Trophoblast cell (in vitro differentiated cells and primary cell): ENCODE measurements at places on chromosomes 11 and 22.

DNA sequence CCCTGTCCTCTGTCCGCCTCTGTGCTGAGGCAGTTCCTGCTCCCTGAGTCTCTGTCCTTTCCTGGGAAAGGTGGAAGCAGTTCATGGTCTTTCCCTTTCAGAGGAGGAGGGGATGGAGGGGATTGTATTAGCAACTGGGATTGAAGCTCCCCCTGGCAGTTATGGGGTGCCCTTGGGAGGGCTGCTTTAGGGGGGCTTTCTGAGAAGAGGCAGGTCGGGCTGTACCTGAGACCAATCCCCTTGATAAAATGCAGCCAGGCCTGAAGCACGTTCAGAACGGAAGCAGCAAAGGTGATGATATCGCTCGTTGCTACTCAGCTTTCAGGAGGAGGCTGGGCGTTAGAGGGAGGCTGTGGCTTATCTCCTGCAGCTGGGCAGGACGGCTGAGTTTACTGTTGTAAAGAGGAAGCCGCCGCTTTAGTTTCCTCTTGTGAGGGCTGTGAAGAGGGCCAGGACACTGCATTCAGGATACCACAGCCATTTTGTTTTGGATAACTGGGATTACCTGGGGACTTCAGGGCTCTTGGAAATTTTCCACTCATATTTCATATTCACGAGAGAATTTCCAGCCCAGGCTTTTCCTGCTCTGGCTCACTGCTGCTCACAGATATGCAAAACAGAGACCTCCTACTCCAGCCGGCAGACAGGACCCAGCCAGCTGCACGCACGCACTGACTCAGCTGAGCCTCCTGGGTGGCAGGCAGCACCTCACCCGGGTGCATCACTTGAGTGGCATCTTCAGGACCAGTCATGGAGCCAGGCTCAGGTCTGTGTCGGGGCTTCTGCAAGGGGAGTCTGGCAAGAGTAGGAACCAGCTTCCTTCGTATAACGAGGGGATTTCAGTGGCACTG, 798 bp downstream of the AMPD3 start:
- DNase-seq = peak; percentile 68

DNA sequence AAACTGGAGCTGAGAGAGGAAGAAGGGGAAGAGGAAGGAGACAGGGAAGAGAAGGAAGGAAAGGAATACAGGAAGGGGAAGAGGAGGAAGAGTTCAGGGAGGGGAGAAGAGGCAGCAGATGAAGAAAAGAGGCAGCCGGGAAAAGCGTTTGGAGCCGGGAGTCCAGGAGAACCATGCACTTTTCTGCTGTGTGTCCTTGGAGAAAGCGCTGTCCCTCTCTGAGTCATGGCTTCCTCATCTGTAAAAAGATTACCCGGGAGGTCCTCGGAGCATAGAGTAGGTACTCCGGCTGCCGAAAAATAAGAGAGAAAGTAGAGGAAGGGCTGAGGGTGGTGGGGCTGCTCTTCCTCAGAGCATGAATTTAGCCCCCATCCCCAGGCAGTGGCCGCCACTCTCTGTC, 226.9 kb downstream of the MN1 start:
- no peak for DNase-seq

DNA sequence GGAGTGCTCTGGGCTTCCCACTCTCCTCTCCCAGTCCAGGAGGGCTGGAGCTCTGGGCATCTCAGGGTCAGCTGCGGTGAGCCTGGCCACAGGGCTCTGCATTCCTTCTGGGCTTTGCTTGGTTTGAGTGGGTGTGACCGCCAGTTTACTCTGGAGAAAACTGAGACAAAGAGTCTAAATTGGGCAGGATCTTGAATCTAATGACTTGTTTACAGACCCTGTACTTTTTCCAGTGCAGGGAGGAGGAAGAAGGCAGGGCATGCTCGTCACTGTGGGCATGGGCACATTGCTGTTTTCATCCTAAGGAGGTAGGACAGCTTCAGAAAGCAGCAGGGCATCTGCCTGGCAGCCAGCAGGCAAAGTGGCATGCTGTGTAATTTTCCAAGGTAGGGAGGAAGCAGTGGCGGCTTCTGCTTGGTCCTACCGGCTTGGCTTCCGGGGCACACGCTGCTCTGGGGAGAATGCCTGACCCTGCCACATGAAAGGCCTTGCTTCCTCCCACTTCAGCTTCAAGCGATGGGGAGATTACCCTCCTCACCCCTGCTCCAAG, 22.9 kb downstream of the FLI1 start:
- no peak for DNase-seq

DNA sequence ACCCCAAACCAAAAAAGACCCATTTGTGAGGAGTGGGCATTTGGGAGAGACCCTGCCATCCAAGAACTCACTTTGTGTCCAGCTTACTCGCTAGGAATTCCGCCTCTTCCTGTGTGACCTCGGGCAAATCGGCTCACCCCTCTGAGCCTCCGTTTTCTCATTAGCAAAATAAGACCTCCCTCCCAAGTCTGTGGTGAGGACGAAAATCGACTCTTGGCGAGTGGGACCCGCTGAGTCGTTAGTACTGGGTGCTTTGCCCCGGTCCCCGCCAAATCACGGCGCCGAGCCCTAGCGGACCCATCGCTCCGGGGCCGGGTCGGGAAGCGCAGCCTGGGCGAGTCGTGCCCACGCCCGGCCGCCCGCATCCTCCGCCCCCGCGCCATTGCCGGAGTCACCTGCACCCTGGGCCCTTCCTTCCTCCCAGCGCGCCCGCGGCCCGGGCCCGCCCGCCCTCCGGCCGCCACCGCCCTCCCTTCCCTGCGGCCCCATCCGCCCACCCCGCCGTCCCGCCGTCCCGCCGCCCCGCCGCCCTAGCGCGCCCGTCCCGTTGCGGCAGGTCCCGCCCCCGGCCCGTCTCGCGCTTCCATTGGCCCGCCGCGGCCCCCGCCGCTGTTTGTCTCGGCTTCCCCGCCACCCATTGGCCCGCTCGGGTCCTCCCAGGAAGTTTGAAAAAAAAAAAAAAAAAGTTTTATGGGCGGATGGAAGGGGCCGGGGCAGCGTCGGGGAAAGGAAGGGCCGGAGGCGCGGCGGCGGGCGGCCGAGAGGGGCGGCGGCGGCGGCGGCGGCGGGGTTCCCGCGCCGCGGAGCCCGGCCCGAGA, 48.9 kb downstream of the TRIOBP start:
- peak; percentile 86 for DNase-seq

DNA sequence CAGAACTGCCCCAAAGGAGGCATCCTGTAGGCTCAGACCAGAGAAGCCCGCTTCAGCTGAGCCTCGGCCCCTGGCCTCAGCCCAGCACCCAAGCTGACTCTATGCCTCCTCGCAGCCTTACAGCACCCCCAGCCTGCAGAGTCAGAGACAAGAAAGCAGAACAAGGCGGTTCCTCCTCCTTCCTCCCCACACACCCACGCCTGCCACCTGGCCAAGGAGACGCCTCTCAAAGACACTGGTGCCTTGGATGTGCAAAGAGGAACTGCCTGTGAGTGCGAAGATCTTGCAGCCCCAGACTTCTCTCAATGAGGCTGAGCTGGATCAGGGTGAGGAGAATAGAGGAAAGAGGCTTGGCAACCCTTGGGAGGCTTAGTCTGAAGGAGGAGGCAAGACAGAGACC, 60.2 kb downstream of the PDE2A start:
- no peak for DNase-seq

DNA sequence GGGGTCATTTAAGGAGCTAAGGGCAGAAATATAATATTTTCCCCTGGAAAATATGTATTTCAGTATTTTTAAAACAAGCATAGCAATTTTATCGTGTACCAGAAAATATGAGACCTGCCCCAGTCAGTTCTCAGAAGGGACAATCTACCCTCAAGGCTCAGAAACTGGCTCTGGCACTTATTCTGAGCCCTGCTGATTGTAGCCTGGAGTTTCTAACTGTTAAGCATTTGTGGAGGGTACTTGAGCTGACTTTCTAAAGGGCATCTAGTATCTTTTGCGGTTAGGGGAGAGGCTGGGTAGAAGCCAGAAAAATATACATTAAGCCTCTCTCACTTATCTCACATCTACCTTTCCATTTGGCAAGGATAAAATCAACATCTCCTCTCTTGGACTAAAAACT, 71.3 kb upstream of the FSHB start:
- no peak for DNase-seq

GRCh38 chr22:32680277-32680676, 121.2 kb upstream of the TIMP3 start:
- DNase-seq = no peak

- DNase-seq = no peak
These were observed 73.2 kb downstream of the FAT3 start for GRCh38 chr11:92297567-92298553.

DNA sequence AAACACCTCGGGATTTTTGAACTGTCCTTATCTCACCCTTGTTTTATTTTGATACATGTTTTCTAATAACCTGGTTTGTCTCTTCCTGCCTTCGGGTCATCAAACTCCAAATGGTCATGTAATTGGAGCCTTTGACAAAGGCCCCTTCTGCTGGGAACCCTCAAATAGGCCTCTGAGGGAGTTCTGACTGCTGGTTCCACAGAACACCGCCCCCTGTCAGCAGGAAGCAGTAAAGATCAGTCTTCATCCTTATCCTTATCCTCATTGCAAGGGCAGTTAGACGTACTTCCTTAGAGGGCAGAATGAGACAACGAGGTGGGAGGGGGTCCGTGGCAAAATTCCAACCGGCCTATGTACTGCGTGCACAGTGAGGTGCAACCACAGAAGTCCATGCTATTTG, 12.1 kb downstream of the TRIM51 start:
- DNase-seq = no peak

DNA sequence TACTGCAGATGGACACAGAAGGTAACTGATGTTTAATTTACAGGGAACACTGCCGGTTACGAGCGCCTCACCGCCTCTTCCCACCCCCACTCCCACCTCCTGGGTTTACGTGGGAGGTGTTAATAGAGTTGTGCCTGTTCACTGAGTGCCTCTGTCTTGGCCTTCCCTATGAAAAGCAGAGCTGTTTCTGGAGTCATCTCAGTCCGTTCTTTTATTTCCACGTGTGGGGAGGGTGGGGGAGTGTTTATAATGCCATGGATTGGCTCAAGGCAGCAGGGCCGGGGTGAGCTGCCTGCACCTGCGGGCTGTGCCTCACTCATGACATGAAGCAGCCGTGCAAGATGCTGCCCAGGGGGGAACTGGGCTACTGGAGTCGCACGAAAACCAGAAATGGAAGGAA, 322.7 kb downstream of the CADM1 start:
- DNase-seq = no peak
